ENCODE measurements at places on chromosomes 16 and 17. TPM values are rescaled to one million over a fixed set of nuclear protein-coding genes. Genes with fewer than 3 reads are reported as not detected.

GRCh38 chr17:72357764-72358365 is 237.0 kb downstream of the SOX9 start:
- DNase-seq, result no peak

GRCh38 chr16:87851141-87851587 is 18.1 kb downstream of the SLC7A5 start:
- DNase-seq, result no peak

DNA sequence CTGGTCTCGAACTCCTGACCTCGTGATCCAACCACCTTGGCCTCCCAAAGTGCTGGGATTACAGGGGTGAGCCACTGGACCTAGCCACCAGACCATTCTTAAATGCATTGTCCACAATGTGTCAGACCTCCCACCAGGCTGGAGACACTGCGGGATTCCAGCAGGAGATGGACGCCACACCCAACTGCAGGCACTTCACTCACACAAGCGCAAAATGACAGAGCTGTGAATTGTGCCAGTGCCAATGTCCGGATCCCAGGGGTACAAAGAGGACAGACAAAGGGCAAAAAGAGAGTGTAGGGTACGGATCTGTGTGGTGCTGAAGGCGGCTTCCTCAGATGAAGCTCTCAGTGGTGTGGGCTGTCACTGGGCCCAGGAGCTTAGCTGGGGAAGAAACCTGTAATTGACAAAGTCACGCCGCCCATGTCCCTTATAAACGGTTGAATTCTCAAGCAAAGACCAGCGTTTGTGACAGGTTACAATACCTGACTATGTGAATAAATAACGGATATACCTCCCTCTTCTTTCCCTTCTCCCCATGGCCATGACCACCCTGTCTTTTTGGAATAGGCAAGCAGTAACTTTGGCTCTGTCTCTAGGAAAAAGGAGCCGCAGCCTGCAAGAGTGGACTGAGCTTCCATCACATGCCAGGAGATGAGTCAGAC is 40.0 kb downstream of the HS3ST3A1 start:
- no peak for DNase-seq

Gene LGALS9B
- not detected for total RNA-seq

Gene HAGH
- 68.6 TPM for total RNA-seq

GRCh38 chr17:82097919-82098168 is 192 bp downstream of the FASN start:
- DNase-seq, result no peak

DNA sequence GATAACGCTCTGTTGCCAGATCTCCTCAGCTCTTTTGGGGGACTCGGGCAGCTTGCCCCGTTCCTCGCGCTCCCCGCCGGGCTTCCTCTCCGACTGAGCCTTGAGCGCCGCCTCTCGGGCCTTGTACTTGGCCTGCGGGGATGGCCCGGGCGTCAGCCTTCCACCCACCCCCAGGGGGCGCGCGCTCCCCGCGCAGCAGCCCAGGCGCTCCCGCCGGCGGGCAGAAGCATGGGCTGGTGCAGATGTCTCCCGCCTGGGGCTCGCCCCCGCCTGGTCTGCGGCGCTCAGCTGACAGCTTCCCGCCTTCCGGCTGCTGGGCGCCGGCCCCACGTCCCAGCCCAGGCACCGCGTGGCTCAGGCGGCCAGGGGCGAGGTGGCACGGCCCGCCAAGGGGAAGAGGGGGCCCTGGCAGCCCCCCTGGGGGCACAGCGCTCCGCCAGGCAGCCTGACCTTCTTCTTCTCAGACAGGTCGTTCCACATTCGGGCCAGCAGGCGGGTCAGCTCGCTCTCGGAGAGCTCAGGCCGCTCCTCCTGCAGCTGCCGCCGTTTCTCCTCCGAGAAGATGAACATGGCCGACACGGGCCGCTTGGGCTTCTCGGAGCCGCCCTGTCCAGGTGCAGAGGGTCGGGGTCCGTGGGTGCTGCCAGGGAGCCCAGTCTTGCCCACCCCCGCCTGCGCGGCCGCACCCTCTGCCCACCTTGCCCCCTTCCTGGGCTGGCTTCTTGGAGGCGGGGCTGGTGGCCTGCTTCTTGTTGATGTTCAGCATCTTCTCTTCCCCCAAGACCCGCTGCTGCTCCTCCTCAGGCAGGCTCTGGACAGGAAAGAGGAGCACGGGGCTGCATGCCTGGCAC is 8.9 kb downstream of the UBTF start:
- peak; percentile 89 for DNase-seq

GRCh38 chr17:82983510-82984248 is 95.7 kb upstream of the METRNL start:
- DNase-seq, result no peak

- DNase-seq, result no peak
Measured at GRCh38 chr17:57394375-57394774, 138.1 kb downstream of the MSI2 start.

DNA sequence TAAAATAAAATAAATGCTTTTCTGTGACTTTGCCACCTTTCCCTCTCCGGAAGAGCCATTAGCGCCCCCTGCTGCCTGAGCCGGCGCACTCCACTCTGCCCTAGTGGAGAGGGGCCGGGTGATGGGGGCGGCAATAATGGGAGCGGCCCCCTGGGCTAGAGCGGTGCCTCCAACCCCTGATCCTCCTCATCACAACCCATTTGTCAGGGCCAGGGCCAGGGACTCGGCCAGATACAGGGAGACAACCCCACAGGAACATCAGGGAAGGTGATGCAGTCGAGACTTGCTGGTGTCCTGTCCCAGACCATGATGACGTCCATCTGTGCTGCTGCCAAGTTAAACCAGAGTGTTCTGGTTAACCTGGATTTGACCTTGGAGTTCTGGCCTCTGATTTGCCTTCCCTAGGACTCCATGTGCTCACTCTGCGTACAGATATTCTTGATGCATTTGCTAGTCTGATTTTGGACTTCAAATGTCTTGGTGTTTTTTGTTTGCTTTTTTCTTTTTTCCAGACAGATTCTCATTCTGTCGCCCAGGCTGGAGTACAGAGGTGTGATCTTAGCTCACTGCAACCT is 46.1 kb upstream of the BPTF start:
- DNase-seq, result peak; percentile 38

DNA sequence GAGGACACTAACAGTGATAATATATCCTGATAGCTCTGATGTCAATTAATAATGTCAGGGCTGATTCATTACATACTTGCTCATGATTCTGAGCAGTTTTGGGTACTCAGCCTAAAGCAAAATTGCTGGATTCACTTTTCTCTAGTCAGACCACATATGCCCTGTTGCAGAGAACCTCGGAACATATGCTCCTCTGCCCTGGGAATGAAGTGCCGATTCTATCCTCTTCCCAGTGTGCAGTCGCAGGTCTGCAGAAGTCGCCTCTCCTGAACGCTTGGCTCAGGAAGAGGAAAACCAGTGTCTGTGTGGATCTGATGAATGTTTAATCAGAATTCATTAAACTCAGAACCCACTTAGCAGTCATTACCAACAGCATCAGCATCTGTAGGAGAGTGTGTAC is 34.5 kb downstream of the ABCC12 start:
- DNase-seq, result no peak

DNA sequence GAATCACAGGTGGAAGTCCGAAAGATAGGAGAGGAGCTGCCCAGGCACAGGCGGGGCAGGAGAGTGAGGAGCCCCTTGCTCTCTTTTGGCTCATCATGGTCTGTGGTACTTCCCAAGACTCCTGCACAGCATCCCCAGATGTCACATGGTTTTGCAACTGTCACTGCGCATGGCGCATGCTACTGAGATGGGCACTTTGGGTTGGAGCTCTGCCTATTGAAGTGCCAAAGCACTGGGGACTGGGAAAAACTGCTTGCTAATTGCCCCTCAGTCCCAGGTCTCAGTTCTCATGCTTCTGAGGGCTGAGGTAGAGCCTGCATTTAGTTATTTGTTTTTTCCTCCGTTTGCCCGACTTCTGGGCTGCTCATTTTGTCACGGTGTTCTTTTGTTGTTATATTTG is 156.8 kb upstream of the CDH13 start:
- no peak for DNase-seq

Measured in spinal cord (tissue), 10 donors.